Endodermal cell (in vitro differentiated cells): ENCODE measurements at places on chromosomes 1 and 21.

GRCh38 chr1:87869567-87869966 lies 540.9 kb downstream of the LMO4 start:
- no peak for DNase-seq
- H3K27ac ChIP-seq = no peak overlapping the region
- no peaks in the 10 kb centered on the region for H3K27me3 ChIP-seq
- H3K36me3 ChIP-seq = no peaks in the 10 kb centered on the region
- H3K4me1 ChIP-seq = no peaks in the 10 kb centered on the region

- no peaks in the 10 kb centered on the region for H3K4me1 ChIP-seq
- H3K4me3 ChIP-seq = no peak overlapping the region
- no peak for DNase-seq
- H3K36me3 ChIP-seq = no peaks in the 10 kb centered on the region
Measured at GRCh38 chr1:69711190-69711930, 143.6 kb downstream of the LRRC7 start.

GRCh38 chr21:31203431-31204054 lies 140.5 kb downstream of the TIAM1 start:
- H3K4me3 ChIP-seq = no peak overlapping the region
- no peak overlapping the region for H3K27ac ChIP-seq
- peaks cover 7% of the 10 kb centered on the region for H3K36me3 ChIP-seq

DNA sequence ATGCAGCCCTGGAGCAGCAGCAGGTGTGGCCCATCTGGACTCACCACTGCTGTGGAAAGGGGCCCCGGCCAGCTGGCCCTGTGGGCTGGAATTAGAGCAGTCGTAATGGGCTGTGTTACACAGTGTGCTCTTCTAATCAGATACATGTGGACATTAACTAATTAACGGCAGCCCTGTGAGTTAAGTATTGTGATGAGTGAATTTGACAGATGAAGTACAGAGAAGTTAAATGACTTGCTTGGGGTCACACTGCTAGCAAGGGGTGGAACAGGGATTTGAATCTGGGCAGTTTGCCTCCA lies 58.6 kb downstream of the MDM4 start:
- no peaks in the 10 kb centered on the region for H3K36me3 ChIP-seq
- H3K4me3 ChIP-seq = no peak overlapping the region
- no peak overlapping the region for H3K27ac ChIP-seq
- no peaks in the 10 kb centered on the region for H3K27me3 ChIP-seq
- DNase-seq = no peak
- no peaks in the 10 kb centered on the region for H3K4me1 ChIP-seq

- H3K36me3 ChIP-seq = no peaks in the 10 kb centered on the region
- no peaks in the 10 kb centered on the region for H3K4me1 ChIP-seq
- H3K4me3 ChIP-seq = no peak overlapping the region
- no peaks in the 10 kb centered on the region for H3K27me3 ChIP-seq
- H3K27ac ChIP-seq = no peak overlapping the region
- DNase-seq = no peak
Measured at GRCh38 chr1:189499736-189500135, 977.9 kb downstream of the BRINP3 start.
